ENCODE measurements at places on chromosomes 12 and 14. TPM values are rescaled to one million over a fixed set of nuclear protein-coding genes. Genes with fewer than 3 reads are reported as not detected.

MMP17 gene
- 14.8 TPM for total RNA-seq

TTC5 gene
- 20.6 TPM for total RNA-seq

B3GNT4 gene
- total RNA-seq: 1.0 TPM

GALNT16 gene
- 2.3 TPM for total RNA-seq

CHFR gene
- 51.9 TPM for total RNA-seq

LUM gene
- total RNA-seq: not detected

BCL2L14 gene
- 0.28 TPM for total RNA-seq

PLXNC1 gene
- total RNA-seq: 1.2 TPM

DEGS2 gene
- total RNA-seq: 0.72 TPM

GPR68 gene
- total RNA-seq: 0.33 TPM

PLA2G1B gene
- total RNA-seq: not detected

DPPA3 gene
- 2.0 TPM for total RNA-seq

SRRM4 gene
- 1.1 TPM for total RNA-seq

RAD9B gene
- total RNA-seq: 0.22 TPM

POMT2 gene
- total RNA-seq: 25.2 TPM

MYF5 gene
- not detected for total RNA-seq

PPP1R1A gene
- 8.5 TPM for total RNA-seq

MUCL1 gene
- not detected for total RNA-seq

KRT78 gene
- not detected for total RNA-seq

CNTN1 gene
- total RNA-seq: 6.5 TPM

CLEC4D gene
- total RNA-seq: 0.42 TPM

NTN4 gene
- 0.13 TPM for total RNA-seq

All from H9 (cell line).